ENCODE measurements at places on chromosomes 7 and 10.

DNA sequence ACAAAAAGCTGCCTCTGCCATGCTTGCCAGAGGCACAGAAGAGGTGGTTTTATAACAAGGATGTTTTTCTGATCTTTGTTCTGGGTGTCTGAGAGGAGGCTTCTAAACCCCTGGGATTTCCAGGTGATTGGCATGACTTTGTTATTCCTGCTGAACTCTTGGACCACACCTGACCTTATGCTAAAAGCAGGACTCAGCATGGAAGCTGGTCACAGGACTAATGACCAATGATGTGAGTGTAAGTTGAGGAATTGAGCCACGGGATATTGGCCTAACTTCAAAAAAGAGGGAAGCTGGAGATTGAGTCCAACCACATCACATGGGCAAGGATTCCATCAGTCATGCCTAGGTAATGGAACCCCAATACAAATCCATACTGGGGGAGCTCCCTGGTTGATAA is 437.9 kb downstream of the POM121L12 start:
- DNase-seq, result no peak

- DNase-seq, result no peak
Measured at GRCh38 chr10:103192089-103192450, 1.0 kb downstream of the NT5C2 start.

- DNase-seq, result no peak
Measured at GRCh38 chr10:72740528-72740927, 48.6 kb downstream of the MCU start.

- DNase-seq, result no peak
Measured at GRCh38 chr10:131387018-131387529, 75.6 kb upstream of the TCERG1L start.

All from stimulated activated CD4-positive, alpha-beta T cell treated with anti-CD3 and anti-CD28 coated beads, Interleukin-2, amount 100 ng/mL, for 24 hours (primary cell).